ENCODE measurements at places on chromosomes 6 and 20. TPM values are rescaled to one million over a fixed set of nuclear protein-coding genes. Genes with fewer than 3 reads are reported as not detected.

Gene SPEF1
- 0.24 TPM for total RNA-seq

Gene DOP1A
- 24.3 TPM for total RNA-seq

- no peak for DNase-seq
Observed at GRCh38 chr6:15330174-15330944, 84.5 kb downstream of the JARID2 start.

DNA sequence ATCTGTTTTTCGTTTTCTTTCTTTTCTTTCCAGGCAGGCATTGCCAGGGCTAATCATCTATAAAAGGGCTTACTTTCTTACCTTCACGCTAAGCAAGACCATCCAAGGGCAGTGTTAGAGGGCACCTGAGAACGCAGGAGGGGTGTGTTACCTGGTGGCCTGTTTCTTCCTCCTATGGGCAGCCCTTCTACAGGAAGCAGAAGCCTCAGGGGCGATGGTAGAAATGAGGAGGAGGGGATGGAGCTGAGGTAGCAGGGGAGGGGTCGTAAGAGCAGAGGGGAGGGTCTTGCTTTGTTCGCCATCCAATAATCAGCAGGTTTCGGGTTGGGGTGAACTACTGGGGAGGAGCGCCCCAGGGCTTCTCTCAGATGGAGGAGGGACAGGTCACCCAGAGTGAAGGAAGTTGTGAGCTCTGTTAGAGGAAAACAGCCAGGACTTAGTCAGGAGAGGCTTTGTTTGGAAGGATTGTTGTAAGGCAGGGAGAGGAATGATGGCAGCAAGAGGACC lies 1.5 kb upstream of the CCR6 start:
- DNase-seq = no peak

DNA sequence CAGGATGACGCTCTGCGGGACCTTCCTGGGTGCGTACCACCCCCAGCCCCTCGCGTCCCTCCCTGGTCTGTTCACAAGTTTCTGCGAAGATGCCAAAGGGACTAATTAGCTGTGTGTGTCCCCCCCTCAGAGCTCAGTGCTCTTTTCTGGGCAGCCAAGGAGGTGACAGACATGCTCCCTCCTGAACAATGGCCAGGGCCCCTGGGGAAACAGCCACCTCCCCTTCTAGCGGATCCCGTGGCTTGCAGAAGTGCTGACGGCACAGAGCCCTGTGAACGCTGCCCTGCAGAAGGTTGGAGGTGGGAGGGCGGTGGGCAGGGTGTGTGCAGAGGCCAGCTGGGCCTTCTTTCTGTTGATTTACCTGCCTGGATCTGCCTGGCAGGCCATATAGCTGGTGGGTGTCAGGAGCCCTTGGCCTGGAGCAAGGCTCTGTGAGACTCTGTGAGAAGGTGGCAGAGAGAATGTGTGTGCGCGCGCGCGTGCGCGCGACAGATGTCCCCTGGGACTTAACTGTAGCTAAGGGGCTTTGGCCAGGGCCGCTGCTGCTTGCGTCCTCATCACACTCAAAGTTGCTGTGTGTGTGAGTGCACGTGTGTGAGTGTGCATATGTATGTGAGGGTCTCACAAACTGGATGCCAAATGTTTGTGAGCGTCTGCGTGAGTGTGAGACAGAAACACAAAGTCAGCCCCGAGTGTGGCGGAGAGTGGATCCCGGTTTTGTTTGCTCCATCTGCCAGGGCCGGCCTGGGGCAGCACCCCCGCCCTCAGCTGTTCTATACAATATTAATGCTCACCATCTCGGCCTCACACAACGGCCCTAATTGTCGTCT lies 3.5 kb upstream of the MYT1 start:
- no peak for DNase-seq

- no peak for DNase-seq
Observed at GRCh38 chr6:154749341-154749740, 16.1 kb downstream of the SCAF8 start.
